GM06990 (cell line): ENCODE measurements at places on chromosomes 5 and 9.

GRCh38 chr9:133737071-133737773 is 930 bp downstream of the SARDH start:
- DNase-seq = no peak

- peak; percentile 9 for DNase-seq
These were observed 142.7 kb downstream of the MLLT3 start for GRCh38 chr9:20479419-20480155.

- DNase-seq = no peak
These were observed 45.7 kb upstream of the PIK3R1 start for GRCh38 chr5:68169903-68170302.

- no peak for DNase-seq
These were observed 340.2 kb downstream of the NDUFS4 start for GRCh38 chr5:53900677-53901076.

GRCh38 chr9:33452828-33453271 is 5.5 kb upstream of the AQP3 start:
- DNase-seq = peak; percentile 54

DNA sequence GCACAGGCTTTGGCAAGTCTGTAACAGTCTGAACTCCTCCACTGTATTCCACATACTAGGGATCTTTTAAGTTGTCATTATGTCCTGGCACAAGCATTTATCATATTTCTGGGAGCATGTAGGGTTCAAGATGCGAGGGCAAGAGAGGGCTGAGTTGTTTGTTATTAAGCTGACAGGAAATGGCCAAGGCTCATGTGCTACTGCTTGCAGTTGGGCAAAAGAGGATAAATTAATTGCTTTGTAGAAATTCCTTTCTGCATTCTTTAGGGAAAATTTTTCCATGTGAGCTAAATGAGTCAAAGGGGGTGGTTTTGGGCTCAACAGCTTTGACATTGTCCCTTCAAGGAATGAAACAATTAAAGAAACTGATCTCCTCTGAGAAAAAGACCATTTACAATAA is 35.4 kb downstream of the DOCK8 start:
- DNase-seq = no peak

DNA sequence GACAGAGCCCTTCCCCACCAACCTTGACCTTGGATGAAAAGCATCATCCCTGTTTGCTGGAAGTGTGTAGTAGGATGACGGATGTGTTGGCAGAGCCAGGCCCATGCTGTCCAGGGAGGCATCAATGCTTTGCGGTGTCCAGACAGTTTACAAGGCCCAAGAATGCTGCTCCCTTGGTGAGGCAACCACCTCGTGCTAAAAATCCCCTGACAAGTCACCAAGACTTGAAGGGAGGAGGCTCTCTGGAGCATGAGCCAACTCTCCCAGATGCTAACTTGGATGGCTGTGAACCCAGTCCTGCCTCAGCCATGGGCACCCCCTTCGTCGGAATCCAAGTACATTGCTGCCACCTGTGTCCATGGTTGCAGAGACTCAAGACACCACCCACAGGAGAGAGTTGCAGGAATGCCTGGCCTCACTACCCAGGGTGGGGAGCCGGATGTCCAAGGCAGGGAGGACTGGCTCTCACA is 9.5 kb upstream of the NKD2 start:
- DNase-seq = no peak

GRCh38 chr5:68710514-68710913 is 383.3 kb upstream of the SLC30A5 start:
- DNase-seq = peak; percentile 32

DNA sequence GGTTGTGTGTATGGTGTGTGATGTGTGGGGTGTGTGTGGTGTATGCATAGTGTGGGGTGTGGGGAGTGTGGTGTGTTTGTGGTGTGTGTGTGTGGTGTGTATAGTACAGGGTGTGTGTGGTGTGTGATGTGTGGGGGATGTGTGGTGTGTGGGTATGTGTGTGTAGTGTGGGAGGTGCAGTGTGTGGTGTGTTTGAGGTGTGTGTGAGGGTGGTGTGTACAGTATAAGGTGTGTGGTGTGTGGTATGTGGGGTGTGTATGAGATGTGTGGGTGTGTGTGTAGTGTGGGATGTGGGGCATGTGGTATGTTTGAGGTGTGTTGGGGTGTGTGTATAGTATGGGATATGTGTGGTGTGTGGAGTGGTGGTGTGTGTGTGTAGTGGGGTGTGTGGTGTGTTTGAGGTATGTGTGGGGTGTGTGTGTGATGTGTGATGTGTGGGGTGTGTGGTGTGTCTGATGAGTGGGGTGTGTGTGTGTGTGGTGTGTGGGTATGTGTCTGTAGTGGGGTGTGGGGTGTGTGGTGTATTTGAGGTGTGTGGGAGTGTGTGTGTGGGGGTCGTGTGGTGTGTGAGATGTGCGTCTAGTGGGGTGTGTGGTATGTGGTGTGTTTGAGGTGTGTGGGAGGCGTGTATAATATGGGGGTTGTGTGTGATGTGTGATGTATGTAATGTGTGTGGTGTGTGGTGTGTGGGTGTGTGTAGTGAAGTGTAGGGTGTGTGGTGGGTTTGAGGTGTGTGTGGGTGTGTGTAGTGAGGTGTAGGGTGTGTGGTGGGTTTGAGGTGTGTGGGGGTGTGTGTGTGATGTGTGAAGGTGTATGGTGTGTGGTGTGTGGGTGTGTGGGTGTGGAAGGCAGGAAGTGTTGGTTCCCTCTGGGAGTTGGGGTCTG is 8.6 kb downstream of the ECSCR start:
- DNase-seq = peak; percentile 45

GRCh38 chr9:79053598-79053997 is 518.2 kb upstream of the TLE4 start:
- DNase-seq = no peak

- no peak for DNase-seq
These were observed 195.6 kb upstream of the NREP start for GRCh38 chr5:111952555-111952954.

GRCh38 chr5:114311968-114312367 is 49.9 kb upstream of the KCNN2 start:
- DNase-seq = no peak

GRCh38 chr9:21558615-21559401 is 76.7 kb upstream of the IFNE start:
- no peak for DNase-seq

DNA sequence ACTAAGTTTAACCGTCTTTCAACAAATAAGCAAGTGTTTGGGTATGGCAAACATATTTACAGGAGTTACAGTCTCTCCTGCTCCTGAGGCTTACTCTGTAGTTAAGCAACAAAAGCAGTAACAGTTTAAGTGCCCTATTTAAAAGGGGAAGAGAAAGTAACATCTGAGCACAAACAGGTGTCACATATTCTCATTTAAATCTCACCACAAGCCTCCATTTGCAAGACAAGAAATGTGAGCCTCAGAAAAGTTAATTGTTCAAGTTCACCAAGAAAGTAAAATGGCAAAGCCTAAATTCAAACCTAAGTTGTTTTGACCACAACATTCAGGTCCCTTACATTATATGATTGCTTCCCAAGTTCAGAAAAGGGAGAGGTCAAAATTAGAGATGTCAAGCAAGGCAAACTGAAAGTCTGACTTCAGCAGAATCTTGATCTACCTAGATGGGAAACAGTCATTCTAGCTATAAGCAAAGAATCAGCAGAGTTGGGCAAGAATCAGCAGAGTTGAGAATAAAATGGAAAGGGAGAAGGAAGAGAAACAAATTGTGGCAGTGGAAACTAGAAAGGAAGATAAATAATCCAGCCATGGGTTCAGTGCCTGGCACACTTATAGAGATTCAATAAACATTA is 93.4 kb downstream of the STRBP start:
- DNase-seq = peak; percentile 67

- DNase-seq = no peak
These were observed 26.4 kb downstream of the ZDHHC11B start for GRCh38 chr5:757931-758697.

DNA sequence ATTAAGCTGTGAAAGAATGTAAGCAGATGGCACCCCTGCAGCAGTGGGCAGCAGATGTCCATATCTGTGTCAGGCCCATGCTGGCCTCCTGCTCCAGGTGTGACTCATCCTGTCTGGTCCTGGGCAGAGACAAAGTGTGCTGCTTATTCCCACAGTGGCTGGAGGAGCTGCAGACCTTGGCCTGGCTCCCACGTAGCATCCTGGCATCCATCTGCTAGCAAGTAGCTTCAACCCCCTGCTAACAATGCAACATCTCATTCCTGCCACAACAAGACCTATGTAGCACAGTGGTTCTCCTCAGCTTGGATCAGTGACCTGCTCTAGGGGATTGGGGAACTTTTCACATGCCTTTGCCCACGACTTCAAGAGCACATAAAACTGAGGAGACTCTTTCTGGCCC is 126.4 kb upstream of the SLC12A2 start:
- no peak for DNase-seq

DNA sequence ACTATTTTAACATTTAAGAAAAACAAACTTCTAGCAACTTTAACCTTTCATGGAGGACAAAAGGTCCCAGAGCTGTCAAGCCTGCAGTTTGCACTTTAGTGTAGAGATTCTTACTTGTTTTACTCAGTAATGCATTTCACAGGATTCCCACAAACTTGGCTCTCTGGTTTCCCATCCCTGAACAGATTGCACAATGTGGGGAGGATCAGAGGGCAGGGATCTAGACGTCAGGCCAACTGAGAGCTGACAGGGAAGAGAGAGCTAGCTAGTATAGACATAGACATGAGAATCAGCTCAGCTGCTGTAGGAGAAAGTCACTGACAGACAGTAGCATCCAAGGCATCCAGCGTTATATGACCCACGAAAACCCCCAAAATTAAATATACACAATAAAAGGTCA is 20.9 kb upstream of the BNIP1 start:
- DNase-seq = no peak

DNA sequence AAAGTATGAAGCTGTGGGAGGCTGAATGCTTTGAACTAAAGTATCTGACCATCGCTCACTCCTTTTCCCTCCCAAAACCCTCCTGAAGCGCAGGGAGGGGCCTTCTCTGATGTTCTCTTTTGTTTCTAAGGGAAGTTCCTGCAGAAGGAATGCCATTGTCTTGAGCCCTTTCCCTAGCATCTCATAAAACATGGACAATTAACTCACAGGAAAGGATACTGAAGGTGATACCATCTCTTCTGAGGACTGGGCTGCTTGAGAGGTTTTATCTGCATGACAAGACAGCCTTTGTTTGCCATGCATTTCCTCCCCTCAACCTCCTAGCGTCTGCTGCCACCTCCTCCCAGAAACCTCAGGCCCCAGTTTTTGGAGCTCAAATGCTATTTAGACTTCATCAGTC is 4.3 kb upstream of the RMND5B start:
- DNase-seq = no peak

GRCh38 chr5:172339264-172340180 is 56.0 kb upstream of the UBTD2 start:
- no peak for DNase-seq

- DNase-seq = no peak
These were observed 29.0 kb downstream of the HK3 start for GRCh38 chr5:176870110-176870591.

- DNase-seq = no peak
These were observed 794.9 kb upstream of the ARRDC3 start for GRCh38 chr5:92177926-92178487.

DNA sequence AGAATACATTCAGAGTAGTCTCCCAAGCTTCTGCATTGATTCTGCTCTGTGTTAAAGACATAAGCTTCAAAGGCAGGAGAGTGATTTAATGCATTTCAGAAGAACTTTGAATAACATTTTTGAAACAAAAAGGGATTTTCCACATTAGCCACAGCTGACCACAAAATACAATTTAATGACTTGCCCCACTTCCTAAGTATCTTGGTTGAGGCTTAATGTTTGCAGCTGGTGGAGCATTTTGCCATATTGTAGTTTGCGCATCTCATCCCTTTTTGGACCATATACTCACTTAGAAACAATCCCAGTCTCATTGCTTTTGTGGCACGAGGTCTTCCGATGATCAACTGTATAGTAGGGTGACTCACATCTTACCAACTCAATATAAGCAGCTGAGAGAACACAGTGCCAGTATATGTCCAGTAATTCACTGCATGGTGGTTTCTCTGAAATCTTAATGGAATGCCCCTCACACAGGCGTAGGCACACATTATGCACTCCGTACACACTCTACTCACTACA is 455.8 kb upstream of the PTGER4 start:
- peak; percentile 42 for DNase-seq

DNA sequence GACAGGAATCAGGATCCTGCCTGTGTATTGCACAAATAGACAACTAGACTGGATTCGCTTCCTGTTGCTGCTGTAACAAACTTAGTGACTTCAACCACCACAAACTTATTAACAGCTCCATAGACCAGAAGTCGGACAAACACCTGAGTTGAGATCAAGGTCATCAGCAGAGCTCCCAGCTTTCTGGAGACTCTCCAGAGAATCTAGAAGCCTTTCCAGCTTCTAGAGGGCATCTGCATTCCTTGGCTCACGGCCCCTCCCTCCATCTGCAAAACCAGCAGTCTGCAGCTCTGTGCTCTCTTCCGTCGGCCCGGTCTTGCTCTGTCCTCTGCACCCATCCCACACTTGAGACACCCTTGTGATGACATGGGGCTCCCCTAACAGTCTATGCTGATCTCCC is 99.1 kb downstream of the KCNT1 start:
- DNase-seq = no peak

- DNase-seq = no peak
These were observed 181.2 kb upstream of the DMAC1 start for GRCh38 chr9:7980691-7981289.

- peak; percentile 2 for DNase-seq
These were observed 13.2 kb downstream of the GZMK start for GRCh38 chr5:55037046-55037771.

DNA sequence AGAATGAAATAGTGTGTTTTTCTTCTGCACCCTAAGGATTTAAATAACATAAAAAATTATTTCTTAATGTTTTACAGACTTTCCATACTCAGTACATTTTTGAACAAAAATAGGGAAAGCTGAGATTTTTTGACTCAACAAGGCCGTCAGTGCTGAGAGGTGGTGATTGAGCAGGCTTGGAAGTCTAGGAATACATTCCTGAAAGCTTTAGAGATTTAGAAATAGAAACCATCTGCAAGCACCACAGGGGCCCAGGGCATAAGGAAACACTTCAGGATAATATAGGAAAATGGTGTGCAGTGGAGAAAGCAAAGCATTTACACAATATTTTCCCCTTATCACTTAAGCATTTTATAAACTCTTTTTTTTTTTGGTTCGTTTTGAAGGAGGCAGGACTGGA is 5.2 kb downstream of the BASP1 start:
- DNase-seq = no peak

DNA sequence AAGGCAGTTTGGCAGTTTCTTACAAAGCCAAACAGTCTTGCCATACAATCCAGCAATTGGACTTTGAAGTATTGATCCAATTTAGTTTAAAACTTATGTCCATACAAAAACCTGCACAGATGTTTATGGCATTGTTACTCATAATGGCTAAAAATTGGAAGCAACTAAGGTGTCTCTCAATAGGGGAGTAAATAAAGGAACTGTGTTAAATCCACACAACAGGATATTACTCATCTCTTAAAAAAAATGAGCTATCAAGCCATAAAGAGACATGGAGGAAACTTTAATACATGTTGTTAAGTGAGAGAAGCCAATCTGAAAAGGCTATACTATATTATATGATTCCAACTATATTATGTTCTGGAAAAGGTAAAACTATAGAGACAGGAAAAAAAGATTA is 313.6 kb upstream of the CD180 start:
- DNase-seq = no peak

GRCh38 chr5:151123897-151124751 is 33.5 kb downstream of the ANXA6 start:
- DNase-seq = peak; percentile 85
